ENCODE measurements at places on chromosomes 5 and 9.

- no peak for DNase-seq
Observed at GRCh38 chr9:35054871-35055644, 17.4 kb downstream of the VCP start.

DNA sequence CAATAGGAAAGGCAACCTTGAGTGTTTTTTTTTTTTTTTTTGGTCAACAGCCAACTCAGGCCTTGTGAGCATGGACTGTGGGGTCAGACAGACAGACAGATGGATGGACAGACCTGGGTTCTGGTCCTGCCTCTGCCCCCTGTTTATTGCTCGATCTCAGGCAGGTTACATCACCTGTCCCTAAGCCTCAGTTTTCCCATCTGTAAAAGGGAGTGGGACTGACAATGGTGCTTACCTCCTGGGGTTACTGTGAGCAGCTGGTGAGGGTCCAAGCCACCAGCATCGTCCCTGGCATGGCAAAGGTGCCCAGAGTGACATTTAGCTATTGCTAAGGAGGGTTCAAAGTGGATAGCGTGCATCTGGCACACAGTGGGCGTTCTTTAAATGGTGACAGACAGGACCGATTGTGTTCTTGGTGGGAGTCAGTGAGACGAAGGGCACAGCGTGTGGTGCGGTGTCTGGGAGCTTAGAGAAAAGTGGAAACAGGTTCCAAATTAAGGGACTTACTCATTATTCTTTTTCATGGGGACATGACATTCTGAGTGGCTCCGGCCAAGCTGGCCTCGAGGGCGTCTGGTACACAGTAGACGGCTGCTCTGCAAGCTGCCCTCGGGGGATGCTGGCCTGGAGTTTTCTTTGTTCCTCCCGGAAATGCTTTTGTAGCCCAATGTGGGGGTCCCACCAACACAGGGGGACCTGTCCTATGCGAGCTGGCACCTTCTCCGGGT, 72.1 kb downstream of the COL27A1 start:
- no peak for DNase-seq

DNA sequence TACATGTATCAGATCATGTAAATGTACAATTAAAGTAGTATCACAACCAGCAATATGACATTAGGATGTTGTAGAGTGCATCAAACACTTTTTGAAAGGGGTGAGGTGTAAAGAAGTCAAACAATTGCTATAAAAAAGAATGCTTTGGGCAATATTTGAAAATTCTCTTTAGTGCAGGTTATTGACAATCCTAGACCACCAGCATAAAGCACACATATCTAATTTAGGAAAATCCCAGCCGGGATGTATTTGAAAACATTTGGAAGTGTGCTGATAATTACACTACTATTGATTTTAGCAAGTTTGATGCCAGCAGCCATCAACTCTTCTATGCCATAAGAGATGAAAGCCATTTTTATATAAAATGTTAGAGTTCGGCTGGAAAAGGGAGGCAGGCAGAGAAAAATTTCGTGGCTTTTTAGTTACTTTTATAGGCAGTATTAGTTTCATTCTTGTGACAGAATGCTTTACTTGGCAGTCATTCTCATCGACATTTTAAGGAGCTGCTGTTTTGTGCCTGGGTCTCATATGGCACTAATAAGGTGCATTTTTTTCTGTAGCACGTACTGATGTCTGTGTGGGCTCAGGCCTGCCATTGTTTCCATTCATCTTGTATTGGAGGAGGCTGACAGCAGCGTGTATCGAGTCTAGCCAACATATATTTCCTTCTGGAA, 285.7 kb downstream of the AOPEP start:
- DNase-seq = no peak

DNA sequence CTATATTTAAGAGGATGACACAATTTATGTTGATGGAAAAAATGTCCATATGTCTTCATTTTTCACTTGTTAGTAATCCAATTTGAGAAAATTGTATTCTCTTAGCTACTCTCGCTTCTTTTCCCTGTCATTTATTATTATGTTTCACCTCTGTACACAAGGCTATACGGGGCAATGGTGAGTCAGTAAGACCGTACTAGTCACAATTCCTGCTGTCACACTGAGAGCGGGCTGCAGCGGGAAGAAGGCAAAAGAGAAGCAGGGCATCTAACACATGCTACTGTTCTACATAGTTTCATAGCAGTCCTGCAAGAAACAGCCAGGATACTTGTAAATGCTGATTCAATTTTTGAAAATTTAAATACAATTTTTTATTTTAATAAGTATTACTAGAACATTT, 23.3 kb upstream of the PRDM9 start:
- DNase-seq = no peak

GRCh38 chr5:5738797-5739489, 316.5 kb downstream of the ICE1 start:
- no peak for DNase-seq

DNA sequence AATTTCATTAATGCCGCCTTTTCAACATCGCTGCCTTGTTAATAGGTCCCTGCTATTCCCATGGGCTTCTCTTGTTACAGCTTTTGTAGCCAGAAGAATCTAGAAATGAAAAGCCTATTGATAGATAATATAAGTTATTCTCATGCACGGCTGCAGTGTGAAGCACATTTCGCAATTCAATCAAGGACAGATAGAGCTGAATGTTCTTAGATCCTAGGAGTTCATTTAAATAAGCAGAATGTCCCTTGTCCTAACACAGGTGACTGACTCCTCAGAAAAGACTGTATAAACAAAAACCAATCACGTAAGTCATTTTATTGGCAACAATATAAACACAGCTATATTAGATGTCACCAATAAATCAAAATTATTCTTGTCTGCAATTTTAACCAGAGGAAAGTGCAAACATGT, 9.4 kb downstream of the GLIS3 start:
- no peak for DNase-seq

- no peak for DNase-seq
Observed at GRCh38 chr5:23840083-23840482, 332.7 kb downstream of the PRDM9 start.

- DNase-seq = no peak
Observed at GRCh38 chr5:169723103-169723831, 86.2 kb downstream of the DOCK2 start.

Data from GM04503 (cell line).